ENCODE measurements at places on chromosomes 16 and 17.

DNA sequence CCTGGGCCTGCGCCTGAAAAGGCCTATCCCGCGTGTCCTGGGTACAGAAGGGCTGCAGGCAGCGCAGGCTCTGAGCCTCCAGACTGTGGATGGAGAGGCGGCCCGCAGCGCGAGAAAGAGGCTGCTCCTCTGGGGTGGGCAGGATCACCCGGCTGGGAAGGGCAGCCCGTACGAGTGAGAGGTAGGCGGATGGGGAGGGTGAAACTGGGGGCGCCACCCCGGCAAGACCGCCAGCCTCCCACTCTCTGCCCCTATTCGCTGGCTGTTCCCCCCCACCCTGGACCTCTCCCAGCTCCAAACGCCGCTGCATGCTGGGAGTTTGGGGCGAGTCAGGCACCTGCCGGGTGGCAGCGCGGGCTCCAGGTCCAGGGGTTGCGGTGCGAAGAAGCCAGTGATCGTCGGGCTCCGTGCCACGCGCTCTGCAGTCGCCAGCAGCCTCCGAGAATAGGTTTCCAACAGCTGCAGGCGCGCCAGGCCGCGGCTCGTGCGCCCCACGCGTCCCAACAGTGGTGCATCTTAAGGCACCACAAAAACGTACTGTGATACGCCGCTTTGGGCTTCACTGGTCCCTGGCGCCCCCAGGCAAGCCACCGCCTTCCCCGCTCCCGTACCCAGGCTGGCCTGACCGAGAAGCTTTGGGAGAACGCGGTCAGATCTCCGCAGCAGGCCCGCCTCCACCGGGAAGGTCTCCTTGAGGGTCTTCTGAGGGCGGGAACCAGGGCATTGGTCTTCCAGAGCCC, 1.1 kb downstream of the NOXO1 start:
- DNase-seq: no peak

DNA sequence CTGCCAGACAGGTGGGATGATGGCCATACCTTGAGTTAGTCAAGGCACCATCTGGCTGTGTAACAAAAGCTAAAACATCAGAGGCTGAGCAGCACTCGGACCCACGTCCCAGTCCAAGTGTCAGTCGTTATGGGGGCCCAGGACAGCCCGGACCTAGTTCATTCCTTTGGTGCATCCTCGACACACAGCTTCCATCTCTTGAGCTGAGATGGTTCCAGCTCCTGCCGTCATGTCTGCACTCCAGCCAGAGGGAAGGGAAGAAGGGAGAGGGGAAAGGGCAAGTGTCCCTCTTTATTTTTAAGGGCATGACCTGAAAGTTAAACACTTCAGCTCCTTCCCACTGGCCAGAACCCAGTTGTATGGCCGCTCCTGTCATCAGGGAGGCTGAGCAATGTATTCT, 218.0 kb downstream of the SEC14L1 start:
- no peak for DNase-seq

- DNase-seq: peak; percentile 16
Measured at GRCh38 chr17:66580184-66580955, 254.5 kb upstream of the CACNG5 start.

DNA sequence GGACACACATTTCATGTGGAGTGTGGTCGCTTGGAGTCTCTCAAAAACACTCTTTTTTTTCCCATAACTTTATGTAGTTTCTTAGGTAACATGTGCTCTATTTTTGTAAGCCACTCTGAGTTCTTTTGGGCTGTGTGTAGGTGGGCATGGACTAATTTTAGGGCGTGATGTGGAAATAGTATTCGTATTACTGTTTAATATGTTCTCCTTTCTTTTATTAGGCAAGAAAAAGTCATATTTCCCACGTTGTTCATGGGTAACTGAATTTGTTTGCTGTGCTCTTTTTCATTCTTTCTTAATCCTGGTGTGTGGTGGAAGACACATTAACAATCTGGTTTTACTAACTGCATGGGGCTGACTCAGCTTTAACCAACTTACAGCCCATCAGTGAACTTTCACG, 27.4 kb downstream of the NDEL1 start:
- no peak for DNase-seq

- no peak for DNase-seq
Measured at GRCh38 chr17:67004181-67004580, 39.7 kb downstream of the CACNG4 start.

- peak; percentile 63 for DNase-seq
Measured at GRCh38 chr17:8894673-8895578, 27.5 kb upstream of the PIK3R6 start.

GRCh38 chr17:74916851-74917199, 6.2 kb downstream of the USH1G start:
- DNase-seq: no peak

DNA sequence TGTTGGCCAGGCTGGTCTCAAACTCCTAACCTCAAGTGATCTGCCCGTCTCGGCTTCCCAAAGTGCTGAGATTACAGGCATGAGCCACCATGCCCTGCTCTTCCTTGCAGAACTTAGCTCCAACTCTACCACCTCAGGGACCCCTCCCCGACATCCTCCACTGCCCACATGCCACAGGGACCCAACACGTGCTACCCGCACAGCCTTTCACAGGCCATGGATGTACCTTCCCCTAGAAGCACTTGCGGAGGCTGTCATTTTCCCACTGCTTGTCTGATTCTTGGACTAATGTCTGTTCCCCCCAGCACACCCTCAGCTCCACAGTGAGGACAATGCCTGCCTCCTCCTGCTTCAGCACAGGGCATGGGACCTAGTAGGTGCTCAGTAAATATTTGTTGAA, 147.4 kb downstream of the ZNF423 start:
- no peak for DNase-seq

GRCh38 chr17:63445571-63445953, 544 bp downstream of the CYB561 start:
- DNase-seq: no peak

GRCh38 chr17:64332502-64332901, 58.2 kb downstream of the PECAM1 start:
- no peak for DNase-seq

- DNase-seq: no peak
Measured at GRCh38 chr17:62163847-62164246, 98.8 kb upstream of the MED13 start.

- DNase-seq: peak; percentile 19
Measured at GRCh38 chr17:15012351-15012980, 252.7 kb downstream of the PMP22 start.

DNA sequence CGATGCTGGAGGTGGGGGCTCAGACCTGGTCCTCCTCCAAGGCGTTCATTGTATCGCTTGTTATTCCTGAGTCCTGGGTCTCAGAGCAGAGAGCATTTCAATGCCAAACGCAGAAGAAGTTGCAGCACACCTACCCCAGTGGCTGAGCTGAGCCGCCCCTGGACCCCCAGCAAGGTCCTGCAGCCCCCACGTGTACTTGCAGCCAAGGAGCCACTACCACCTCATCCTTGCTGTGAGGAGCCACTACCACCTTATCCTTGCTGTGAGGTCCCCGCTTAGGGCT, 13.5 kb downstream of the PLLP start:
- no peak for DNase-seq

DNA sequence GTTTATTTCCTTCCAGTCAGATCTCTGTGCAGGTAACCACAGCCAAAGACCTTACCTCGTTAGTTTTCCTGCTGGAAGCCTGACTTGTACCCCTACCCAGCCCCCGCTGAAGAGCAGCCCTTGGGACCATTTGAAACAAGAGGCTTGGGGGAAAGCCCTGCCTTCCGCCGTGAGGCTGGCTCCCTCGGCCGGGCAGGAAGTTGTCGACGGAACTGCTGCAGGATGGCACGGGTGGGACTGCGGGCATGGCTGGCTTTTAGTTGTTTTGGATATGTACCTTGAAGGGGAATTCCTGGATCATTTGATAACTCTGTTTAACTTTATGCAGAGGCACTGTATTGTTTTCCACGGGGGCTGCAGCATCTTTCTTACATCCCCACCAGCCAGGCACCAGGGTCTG, 49.0 kb upstream of the ENDOV start:
- DNase-seq: no peak

DNA sequence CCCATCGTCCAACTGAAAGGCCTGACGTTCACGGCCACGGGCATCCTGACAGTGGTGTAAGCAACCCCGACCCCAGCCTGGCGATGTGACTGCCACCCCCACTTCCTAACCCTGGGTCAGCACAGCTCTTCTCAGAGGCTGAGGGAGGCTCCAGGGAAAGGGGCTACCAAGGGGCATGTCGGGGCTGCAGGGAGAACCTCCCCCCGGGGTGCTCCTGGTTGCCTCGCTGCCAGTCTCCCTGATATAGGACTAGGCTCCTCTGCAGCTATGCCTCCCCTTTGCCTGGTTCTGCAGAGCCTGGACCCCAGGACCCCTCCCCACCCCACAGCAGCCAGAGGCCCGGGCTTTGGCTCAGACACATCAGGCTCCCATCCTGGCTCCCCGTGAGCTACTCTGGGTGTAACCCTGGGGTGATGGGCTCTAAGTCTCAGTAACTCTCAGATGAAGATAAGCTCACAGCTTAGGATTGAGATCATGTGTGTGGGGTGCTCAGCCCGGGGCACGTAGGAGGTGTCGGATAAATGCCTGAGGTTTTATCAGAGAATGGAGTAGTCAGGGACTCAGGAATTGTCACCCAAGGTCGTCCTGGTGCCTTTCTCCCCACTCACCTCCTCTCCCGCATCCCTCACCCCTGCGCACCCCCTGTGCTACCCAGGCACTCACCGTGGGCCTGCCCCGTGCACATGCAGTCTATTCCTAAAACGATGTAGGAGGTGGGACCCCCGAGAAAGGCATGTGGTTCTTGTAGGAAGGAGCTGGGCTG, 10.6 kb downstream of the ITGAD start:
- no peak for DNase-seq

DNA sequence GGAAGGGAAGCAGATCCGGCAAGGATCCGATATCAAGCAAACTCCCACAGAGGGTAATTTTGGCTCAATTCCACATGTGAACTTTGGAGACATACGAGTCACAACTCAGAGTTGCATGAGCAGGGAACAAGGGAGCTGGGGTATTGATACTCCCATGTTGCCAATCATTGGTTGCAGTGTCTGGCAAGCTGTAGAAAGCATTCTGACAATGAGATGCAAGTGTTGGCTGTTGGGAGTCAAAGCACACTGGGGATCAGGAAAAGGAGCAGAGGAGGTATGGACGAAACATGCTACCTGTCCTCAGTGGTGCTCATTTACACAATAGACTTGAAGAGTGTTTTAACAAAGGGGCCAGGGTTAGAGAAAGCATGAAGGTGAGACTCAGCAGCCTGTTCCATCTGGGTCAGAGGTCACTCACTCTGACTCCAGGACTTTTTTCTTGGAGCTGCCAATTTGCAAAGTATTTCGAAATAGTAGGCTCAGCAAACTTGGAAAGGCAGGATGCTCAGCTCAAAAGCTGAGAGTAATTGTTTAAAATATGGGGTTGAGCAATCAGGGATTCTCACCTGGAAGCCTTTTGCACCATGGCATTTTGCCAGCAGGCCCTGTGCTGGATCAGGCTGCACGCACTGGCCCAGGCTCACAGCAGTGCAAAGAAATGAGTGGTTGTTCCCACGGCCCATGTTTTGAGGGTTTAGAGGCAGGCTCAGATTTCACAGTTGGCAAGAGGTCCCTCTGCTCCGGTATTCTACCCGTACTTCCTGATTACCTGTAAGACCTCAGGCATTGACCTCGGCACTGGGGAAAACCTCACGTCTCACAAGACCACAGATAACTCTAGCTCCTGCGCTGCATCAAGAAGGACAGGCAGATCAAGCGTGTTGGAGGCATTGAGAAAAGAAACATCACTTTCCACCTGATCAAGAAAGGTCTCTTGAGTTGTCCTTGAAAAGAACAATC, 17.6 kb upstream of the NKD1 start:
- no peak for DNase-seq

DNA sequence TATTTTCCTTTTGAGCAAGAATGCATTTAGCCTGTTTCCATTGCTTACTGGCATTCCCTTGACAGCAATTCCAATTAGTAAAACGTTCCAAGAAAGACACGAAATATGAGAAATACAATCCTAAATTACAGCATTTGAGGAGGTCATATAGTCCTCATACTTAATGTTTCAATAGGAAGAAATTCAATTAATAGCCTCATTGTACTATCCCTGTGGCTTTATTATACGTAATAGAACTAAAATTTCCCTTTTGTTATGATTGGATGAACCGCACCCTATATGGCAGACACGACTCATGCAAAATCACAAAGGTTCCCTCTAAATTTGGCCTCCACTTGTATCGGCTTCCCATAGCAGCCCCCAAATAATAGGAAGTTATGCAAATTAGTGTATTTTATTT, 291.7 kb downstream of the CEP112 start:
- DNase-seq: no peak

- DNase-seq: no peak
Measured at GRCh38 chr17:36939052-36939801, 2.0 kb downstream of the LHX1 start.

GRCh38 chr16:30778549-30779244, 8.3 kb downstream of the ZNF629 start:
- DNase-seq: no peak

DNA sequence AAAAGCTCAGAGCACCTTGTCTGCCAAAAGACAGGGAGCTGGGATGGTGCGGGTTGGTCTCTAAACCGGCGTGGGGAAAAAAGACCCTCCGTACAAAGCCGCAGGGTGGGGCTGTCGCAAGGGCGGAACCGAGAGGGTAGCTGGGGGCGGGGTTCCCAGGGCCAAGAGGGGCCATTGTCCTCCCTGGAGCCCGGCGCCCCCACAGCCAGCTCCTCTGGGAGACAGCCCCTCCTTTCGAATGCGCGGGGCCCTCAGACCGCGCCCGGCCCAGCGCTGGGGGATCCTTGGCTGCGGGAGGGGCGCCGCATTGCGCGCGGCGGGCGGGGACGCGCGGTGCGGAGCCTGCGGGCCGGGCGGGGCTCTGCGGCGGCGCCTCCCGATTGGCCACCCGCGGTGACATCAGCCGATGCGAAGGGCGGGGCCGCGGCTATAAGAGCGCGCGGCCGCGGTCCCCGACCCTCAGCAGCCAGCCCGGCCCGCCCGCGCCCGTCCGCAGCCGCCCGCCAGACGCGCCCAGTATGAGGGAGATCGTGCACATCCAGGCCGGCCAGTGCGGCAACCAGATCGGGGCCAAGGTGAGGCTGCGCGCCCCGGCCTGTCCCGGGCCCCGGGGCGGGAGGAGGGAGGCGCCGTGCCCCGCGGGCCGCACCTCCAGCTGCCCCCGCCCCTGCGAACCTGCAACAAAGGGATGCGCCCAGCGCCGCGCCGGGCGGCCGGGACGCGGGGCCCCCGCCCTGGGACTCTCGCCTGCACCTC, at the start of gene TUBB3:
TUBB3 (plus strand) TSS at position 459 of the 756 bp plus-strand sequence; CDS start at position 519, 60 bp downstream.
- no peak for DNase-seq

Data from skin of body (tissue), 3 donors.